Heart right ventricle (tissue), 16 donors: ENCODE measurements at places on chromosomes 1 and 21. TPM values are rescaled to one million over a fixed set of nuclear protein-coding genes. Genes with fewer than 3 reads are reported as not detected.

The LCE2C gene
- total RNA-seq = not detected

The GPA33 gene
- 0.15 TPM for total RNA-seq

The DNAJB4 gene
- 92.7 TPM for total RNA-seq

The AHDC1 gene
- 53.1 TPM for total RNA-seq

The EXTL1 gene
- 15.9 TPM for total RNA-seq

The CATSPERE gene
- total RNA-seq = 0.26 TPM

The GFI1 gene
- total RNA-seq = 0.46 TPM

The KLF18 gene
- not detected for total RNA-seq

DNA sequence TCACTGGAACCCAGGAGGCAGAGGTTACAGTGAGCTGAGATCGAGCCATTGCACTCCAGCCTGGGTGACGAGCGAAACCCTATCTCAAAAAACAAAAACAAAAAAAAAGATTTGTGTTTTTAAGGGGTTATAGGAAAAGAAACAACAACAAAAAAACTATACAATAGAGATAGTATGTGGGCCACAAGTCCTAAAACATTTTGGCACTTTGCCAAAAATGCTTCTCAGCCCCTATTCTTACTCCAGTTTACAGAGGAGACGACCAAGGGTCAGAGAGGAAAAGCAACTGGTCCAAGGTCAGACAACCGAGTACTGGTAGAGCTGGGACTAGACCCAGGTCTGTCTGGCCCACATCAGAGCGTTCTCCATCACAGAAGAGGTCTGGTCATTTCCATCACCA, 3.0 kb downstream of the FBXO44 start:
- no peak for DNase-seq

- peak; percentile 59 for DNase-seq
Measured at GRCh38 chr1:40848530-40849189, 13.5 kb downstream of the CITED4 start.

DNA sequence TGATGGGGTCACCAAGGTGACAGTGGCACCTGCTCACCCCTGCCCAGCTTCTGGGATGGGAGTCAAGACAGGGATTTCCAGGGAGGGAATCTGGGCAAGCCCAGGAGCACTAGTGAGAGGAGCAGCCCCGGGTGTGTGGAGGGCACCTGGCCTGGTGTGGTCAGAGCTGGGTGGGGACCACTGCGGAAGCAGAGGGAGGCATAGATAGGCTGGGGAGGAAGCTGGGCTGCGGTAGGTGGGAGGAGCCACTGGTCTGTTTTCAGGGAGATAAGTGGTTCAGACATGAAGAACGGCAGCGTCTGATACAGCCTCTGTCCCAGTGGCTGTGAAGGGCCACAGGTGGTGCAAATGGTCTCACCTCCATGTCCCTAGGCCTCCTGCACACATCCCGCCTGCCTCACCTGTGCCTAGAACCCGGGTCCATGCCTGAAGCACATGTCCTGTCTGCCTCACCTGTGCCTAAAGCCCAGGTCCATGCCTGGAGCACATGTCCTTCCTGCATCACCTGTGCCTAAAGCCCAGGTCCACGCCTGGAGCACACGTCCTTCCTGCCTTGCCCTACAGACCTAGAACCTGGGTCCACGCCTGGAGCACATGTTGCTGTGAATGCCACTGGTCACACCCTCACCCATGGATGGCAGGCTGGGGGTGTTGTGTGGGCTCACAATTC, 325.9 kb upstream of the AJAP1 start:
- no peak for DNase-seq

DNA sequence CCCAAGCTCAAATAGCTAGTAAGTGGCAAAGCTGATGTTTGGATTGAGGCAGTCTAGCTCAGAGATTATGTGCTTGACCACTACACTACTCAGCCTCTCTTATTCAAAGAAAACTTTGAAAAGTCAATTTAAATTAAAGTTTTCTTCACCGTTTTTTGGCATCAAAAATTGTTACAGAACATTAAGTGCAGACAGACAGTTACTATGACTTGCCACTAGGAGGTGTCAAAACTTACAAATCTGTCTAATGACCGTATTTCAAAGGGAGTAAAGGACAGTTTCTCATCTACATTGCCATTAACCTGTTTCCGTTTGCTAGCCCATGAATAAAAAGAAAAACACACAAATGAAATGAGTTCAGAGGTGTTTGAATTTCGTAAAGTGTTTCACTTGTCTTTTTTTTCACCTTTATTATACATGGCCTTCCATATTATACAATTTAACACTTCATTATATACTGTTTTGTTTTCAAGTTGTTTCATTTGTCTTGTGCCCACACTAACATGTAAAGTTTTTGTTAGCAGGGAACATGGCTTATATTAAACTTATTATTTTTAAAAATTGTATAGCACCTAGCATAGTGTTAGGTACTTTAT, 57.4 kb upstream of the MTF2 start:
- no peak for DNase-seq

DNA sequence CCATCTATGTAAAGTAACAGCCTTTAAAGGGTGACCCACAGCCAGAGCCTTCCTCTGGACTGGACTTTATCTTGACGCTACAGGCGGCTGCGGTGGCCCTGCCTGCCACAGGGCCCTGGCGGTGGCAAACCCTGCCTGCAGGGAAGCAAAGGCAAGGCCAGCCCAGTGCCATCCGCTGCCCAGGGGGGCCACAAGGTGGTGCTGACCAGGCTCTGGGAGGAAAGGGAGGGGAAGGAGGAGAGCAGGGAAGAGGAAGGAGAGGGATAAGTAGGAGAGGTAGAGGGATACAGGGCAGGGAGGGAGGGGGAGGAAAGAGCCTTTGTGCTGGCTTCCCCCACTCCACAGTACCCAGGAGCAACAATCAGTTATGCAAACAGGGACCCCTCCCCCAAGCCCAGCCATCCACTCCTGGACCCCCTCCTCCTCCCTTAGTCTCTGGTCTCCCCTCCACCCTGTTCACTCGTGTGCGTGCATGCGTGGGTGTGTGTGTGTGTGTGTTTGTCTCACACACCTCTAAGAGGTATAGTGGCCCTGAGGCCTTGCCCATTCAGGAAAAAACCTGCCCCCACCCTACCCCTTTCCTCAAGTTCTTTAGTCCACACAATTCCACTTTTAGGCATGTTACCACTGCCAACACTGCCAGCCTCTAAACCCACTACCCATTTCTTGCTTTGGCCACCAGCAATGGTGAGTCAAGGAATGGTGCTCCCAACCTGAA, 30.3 kb downstream of the SSBP3 start:
- no peak for DNase-seq

GRCh38 chr1:15422871-15423270, 13.2 kb downstream of the EFHD2 start:
- DNase-seq = no peak

- no peak for DNase-seq
Measured at GRCh38 chr1:172430128-172430454, 9.6 kb downstream of the C1orf105 start.

- peak; percentile 20 for DNase-seq
Measured at GRCh38 chr1:52603630-52604029, 1.5 kb downstream of the GPX7 start.

GRCh38 chr21:17550671-17551308, 37.9 kb downstream of the CXADR start:
- no peak for DNase-seq

DNA sequence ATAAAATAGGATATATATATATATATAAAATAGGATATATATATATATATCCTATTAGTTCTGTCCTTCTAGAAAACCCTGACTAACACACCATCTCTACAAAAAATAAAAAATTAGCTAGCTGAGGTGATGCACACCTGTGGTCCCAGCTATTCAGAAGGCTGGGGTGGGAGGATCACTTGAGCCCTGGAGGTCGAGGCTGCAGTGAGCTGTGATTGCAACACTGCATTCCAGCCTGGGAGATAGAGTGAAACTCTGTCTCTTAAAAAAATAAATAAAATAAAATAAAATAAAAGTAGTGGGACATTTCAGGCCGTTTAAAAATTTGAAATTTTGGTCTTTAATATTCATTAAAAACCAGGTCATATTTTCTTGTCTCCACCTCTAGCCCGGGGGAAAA, 4.2 kb upstream of the RRP1 start:
- no peak for DNase-seq

- no peak for DNase-seq
Measured at GRCh38 chr1:4118746-4119515, 218.9 kb upstream of the C1orf174 start.

DNA sequence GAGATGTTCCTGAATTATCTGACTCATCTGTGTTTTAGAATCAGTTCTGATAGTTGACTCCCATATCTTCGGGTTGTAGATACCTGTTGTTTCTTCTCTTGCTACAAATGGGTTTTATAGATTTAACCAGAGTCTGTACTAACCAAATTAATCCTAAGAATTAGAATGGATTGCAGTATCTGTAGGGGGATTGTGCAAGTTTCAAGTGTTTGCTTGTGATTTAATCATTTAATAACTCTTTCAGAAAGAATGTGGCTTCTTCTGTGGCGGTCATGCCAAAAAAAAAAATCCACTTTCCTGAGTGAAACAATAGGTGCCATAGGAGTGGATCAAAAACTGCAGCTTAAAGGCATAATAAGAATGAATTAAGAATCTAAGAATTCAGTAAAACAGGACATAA, 9.4 kb downstream of the IPO9 start:
- no peak for DNase-seq

GRCh38 chr1:4174291-4175200, 274.5 kb upstream of the C1orf174 start:
- DNase-seq = no peak

DNA sequence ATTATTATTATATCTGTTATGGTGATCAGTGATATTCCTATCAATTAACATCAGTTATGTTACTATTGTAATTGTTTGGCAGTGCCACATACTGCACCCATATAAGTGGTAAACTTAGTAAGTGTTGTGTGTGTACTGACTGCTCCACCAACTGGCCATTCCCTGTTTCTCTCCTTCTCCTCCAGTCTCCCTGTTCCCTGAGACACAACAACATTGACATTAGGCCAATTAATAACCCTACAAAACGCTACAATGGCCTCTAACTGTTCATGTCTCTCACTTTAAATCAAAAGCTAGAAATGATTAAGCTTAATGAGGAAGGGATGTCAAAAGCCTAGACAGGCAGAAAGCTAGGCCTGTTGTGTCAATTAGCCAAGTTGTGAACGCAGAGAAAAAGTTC, 6.6 kb upstream of the THRAP3 start:
- no peak for DNase-seq

DNA sequence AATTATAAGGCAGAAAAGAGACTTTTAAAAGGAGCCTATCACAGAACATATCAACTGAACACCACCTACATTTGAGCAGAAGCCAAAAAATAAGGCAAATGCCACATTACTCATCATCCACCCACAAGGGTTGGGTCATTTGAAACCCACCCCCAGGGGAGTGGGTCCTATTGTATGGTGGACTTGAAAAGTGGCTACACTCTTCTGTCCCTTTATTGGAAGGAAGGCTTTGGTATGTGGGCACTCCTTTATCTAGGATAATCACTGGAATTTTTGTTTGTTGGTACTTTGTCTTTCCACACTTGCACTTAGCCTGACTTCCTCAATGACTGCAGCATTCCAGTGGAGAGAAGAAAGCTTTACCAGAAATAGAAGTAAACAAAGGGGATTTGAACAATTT, 157.2 kb upstream of the COL11A1 start:
- no peak for DNase-seq

DNA sequence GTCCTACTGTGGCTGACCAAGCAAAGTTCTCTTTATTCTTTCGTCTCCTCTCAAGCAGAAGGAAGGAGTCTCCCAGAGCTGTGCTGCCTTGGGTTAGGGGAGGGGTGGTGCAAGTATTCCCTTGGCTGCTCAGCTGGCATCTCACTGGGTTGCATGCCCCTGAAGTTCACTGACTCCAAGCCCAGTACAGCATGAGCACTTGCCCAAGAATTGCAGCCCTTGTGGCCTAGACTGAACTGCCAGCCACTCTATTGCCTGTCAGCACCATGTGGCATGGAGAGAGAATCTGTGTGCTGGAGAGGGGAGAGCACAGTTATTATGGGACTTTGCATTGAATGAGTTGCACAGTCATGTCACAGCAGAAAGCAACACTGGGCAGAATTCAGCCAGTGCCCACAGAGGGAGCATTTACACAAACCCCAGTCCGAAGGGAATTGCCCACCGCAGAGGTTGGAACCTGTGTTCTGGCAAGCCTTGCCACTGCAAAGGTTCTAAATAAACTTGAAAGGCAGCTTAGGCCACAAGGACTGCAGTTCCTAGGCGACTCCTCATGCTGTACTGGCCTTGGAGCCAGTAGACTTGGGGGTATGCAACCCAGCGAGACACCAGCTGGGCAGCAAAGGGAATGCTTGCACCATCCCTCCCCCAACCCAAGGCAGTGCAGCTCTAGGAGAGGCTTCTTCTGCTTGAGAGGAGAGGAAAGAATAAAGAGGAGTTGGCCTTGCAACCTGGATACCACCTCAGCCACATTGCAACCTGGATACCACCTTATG, 28.8 kb downstream of the DR1 start:
- DNase-seq = no peak

GRCh38 chr1:21782349-21782867, 541 bp downstream of the USP48 start:
- no peak for DNase-seq

DNA sequence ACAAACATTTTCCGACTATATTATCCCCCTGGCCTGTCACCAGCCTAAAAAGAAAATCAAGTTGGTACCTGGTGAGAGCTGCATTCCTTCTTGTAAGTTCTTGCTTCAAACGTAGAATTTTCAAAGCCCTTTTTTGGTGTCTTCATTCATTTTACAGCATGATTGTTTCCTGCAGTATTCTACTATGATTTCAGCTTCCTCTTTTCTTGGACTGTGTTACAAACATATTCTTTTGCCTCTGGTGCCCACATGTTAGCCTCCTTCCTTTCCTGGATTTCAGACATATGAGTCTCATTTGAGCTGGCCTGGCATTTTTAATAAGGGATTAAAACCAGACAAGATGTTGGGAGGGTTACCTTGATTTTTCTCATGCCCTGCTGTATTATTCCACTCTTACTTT, 142.5 kb downstream of the PIGK start:
- no peak for DNase-seq

GRCh38 chr1:74681851-74682250, 8.3 kb upstream of the ERICH3 start:
- DNase-seq = no peak

DNA sequence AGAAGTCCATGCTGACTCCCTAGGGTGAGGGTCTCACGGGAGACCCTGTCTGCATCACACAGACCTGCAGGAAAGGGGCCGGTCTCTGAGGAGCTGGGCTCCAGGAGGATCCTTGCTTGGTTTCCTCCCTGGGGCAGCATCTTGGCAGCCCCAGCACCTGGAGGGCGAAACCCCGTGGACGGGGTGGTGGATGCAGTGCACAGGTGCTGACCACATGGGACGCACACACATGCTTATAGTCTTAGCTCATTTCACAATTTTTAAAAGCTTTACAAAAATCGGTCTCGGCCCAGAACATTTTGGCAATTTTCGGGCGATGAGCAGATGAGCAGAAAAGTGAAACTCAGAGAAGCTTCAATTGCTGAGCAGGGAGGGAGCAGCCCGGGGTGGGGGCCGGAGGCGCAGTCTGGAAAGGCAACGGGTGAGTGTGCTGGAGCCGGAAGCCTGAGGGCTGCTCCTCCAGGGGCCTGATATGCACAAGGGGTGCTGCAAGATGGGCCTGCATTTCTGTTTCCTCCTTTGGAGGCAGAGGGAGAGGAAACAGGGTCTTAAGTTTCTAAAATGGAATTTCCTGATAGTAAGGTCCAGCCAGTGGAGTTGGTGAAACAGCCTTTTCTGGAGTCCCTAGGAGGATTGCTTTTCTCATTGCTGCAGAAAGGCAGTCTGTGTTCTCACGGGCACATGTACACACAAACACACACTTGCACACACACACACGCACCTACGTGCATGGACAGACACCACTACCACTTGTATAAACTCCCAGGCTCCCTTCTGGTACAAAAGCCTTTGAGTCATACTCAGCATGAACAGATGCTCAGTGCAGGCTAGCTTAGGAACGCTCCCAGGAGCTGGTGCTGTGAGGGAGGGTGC, 60.6 kb downstream of the SCCPDH start:
- DNase-seq = no peak

GRCh38 chr1:117124661-117125060, 3.1 kb upstream of the TRIM45 start:
- DNase-seq = no peak
